ENCODE measurements at places on chromosomes 16 and 17.

GRCh38 chr17:69608808-69609472 is 194.4 kb downstream of the MAP2K6 start:
- DNase-seq, result no peak

DNA sequence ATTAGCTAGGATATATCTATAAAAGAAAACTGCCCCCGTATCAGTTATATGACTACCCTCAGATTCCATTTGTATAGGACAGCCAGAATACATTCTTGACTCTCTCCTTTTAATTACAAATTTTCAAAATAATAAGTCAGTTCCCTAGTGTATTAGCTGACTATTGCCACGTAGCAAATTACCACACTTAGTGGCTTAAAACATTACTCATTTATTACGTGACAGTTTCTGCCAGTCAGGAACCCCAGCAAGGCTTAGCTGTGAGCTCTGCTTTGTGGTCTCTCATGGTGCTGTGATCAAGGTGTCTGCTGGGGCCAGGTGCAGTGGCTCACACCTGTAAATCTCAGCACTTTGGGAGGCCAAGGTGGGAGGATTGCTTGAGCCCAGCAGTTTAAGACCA is 13.9 kb upstream of the SCNN1B start:
- DNase-seq, result no peak

- DNase-seq, result no peak
These were observed 33.8 kb downstream of the ESRP2 start for GRCh38 chr16:68202091-68202519.

DNA sequence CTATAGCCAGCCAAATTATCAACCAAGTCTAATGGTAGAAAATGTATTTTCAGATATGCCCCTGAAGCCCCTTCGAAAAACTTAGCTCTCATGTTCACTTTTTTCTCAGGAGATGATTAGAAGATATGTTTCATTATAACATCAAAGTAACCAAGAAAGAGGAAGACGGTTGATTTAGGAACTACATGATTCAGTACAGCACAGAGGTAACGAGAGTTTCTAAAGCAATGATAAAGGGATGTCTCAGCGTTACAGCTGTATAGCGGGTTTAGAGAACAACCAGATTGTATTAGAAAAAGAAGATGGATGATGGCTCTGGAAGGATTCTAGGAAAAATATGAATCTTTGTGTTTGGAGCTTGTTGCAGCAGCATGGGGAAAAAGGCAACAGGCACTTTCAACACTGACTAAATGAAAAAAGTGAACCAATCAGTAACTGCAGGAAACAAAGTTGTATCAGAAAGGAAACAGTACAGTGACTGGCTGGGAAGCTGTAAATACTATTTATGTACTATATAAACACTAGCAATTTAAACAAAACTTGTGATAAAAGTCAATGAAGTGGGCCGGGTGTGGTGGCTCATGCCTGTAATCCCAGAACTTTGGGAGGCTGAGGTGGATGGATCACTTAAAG is 21.5 kb downstream of the MBTD1 start:
- peak; percentile 53 for DNase-seq

GRCh38 chr16:819336-820043 is 19.0 kb upstream of the GNG13 start:
- peak; percentile 14 for DNase-seq

DNA sequence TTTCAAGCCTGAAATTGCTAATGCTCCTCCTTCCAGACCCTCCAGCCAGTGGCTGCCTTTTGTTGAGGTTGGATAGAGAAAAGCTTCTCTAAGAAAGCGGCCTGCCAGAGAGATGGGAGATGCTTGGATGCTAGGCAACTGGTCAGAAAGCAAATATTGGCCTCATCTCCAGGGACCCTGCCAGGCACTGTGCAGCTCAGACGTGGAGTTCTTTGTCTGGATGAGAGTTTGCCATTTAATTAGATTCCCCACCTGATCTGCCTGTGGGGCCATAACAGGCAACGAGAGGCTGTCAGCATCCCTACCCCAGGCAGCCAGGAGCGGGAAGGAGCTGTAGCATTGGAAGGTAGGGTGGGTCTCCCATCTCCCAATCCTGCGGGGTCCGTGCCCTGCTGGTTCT is 52.7 kb downstream of the ASIC2 start:
- DNase-seq, result no peak

DNA sequence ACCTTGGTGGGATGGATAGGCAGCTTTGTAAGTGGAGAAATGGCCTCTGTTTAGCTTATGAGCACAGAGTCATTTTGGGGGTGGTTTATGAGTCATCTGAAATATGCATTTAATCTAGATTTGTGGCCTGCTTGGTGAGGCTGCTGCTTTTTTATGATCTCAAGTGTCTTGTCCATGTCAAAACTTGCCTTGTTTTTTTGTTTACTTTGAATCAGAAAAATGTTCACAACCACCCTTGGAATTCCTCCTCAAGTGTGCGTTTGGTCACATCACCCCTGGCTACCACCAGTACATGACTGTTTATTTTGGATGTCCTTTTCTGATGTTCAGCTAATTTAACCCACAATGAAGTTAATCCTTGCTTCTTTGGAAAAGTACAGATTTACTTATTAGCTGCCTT is 64.6 kb downstream of the FTO start:
- peak; percentile 85 for DNase-seq

- DNase-seq, result no peak
These were observed 728.8 kb upstream of the RBFOX1 start for GRCh38 chr16:6603780-6604325.

DNA sequence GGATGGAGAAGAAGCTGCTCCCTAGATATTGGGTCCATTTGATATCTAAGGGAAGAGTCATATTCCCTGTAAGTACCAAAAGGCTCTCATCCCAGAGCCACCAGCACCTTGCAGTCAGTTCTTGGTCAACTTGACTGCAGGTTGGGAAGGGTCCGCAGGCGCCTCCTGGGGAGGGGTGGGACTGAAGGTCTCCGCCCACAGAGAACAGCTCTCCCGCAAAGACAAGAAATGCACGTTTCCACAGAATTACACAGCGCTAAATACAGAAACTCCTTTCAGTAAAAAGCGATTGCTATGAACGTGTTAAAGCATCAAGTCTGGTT is 864 bp upstream of the CTCF start:
- no peak for DNase-seq

DNA sequence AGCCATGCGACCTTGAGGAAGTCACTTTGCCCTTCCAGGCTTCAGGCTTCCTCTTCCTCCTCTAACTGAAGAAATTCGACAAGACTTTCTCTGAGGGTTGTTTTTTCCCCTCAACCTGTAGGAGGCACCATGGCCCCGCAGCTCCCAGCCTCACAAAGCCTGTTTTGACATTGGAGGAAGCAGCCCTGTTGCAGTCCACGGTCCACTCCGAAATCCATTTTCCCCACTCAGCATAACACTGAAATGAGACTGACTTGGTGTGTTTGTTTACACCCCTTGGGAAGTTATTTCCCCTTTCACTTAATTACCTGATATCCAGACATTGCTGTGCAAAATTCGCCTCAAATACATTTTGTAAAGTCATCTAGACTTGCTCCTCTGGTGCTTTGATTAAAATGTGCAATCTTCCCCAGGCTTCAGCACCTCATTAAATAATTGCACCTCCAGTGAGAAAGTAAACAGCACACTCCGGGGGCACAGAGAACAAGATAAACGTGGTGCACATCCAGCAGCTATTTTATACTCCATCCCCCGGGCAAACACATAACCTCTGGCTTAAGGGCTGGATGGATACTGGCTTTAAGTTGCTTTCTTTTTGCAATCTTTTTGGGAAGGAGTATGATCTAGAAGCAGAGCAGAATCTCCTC is 41.4 kb upstream of the PIRT start:
- no peak for DNase-seq

DNA sequence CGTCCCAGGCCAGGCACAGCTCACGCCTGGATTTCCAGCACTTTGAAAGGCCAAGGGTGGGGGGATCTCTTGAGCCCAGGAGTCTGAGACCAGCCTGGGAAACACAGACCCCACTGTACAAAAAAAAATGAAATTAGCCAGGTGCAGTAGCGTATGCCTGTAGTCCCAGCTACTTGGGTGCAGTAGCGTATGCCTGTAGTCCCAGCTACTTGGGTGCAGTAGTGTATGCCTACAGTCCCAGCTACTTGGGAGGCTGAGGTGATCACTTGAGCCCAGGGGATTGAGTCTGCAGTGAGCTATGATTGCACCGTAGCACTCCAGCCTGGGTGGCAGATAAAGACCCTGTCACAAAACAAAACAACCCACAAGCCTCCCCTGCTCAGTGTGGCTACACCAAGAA is 27.0 kb upstream of the SLC25A19 start:
- DNase-seq, result no peak

DNA sequence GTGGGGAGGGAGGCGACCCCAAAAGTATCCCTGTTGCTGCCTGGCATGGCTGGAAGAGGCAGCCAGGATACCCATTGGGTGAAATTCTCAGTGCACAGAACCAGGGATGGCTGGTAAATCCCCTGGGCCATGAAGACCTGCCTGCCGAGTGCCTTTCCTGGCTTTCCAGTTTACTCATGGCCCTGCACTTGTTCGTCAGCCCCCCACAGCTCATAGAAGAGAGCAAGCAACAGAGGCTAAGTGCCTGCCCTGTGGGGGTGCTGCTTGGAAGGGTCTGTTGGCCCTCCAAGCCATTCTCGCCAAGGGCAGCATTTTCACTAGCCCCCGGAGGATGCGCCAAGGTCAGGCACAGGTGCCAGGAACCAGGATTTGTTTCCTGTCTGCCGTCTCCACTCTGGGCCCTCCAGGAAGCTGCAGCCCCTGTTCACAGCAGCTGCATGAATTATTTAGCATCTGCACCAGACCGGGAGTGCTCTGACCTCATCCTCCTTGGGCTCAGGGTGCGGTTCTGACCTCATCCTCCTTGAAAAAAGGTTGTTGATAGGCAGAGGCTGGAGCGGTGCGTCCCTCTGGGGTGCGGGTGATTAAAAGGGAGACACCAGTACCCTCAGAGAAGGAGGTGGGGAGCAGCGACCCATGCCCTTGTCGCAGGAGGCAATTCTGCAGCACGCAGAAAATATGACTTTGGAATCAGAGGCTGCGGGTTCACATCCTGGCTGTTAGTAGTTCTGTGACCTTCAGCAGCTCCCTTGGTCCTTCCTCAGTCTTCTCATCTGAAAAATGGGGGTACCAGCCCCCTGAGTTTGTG is 14.2 kb upstream of the CD300A start:
- no peak for DNase-seq

DNA sequence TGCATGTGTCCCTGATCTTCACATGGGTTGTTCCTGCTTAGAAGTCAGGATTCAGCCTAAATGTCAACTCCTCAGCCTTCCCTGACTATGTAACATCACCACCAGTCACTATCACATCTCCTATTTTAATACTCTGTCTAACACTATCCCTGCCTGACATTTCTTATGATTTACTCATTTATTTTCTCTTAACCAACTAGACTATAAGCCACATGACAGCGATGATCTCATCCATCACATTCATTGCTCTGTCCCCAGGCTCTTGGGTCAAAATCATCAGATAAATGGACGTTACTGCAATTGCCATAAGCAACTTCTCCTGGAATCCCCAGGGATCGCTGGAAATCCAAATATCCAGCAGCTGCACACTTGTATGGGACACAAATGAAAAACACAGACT is 15.7 kb downstream of the CDRT4 start:
- DNase-seq, result no peak

DNA sequence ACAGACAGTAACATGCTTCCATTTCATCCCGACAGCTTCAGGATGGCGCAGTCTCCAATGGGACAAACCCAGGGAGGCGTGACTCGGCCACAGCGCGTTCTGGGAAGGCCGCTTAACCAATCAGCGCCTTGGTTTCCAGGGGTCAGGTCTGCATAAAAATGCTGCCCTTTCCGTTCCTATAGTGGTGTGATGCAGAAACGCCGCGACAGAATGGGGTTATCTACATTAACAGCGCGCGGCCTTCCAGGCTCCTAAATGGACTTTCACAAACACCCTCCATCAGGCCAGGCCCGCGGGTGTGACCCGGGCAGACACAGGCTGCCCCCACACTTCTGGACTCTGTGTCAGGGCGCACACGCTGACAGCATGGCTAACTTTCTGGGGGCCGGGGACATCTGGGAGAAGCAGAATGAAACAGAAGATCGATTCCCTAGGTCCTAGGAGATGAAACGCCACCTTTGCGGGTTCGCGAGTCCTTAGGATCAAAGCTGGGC is 792 bp downstream of the TMEM231 start:
- no peak for DNase-seq

- DNase-seq, result no peak
These were observed 5.4 kb upstream of the SLC5A2 start for GRCh38 chr16:31477220-31478216.

GRCh38 chr17:71329310-71330098 is 791.3 kb upstream of the SOX9 start:
- no peak for DNase-seq

GRCh38 chr16:50613281-50613963 is 65.2 kb downstream of the NKD1 start:
- DNase-seq, result no peak

- no peak for DNase-seq
These were observed 11.7 kb upstream of the HEATR6 start for GRCh38 chr17:60090417-60090816.

- DNase-seq, result no peak
These were observed 924 bp downstream of the SMARCD2 start for GRCh38 chr17:63841350-63842172.

GRCh38 chr17:43360739-43361505 is 37.9 kb upstream of the ARL4D start:
- DNase-seq, result peak; percentile 95

DNA sequence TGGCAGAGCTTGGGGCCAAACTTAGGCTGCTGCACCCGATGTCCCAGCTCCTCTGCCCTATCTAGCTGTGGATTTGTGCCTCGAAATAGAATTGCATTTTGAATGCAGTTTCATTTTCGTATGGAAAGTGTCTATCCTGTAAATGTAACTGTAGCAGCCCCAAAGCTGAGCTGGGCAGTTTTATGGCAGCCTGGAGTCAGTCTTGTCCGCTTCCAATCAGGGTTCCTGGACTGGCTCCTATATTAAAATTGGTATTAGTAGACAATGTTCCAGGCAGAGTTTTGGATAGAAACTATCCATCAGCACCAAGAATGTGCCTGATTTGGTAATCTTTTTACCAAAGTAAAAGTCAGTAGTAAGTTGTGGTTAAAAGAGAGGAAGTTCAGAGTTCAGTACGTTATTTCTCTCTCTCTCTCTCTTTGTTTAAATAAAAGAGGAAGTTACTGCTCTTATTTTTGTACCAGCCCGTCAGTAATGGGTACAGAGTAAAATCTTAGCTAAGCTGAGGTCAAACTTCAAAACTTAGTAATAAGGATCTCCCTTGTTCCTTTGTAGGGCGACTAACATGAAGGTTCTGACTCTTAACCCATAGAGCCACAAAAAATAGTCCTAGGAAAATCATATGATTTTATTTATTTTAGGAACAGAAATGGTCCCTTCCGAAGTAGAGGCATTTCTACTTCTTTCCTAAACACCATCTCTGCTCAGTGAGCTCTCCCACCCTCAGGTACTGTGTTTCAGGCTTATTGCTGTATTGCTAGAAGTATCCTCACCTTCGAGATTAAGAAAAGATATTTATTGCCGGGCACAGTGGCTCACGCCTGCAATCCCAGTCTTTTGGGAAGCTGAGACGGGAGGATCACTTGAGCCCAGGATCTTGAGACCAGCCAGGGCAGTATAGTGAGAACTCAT is 28.0 kb downstream of the PRKCB start:
- no peak for DNase-seq

DNA sequence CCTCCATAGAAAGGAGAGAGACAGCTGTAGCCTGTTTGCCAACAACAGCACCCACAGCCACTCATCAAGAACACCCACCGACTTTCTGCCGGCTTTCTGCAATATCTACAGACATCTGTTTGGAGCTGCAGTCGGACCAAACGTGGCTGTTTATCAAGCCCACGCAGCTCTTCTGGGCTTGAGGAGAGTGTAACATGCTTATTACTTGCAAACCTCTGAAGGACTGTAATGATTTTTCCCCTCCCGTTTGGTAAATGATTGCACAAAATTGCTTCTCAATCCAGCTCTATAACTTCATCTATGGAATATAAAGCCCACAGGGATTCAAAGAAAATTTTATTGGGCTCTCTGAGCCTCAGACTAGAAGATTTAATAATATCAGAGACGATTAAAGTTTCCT is 100.5 kb downstream of the VAT1L start:
- DNase-seq, result no peak

All from T-helper 2 cell (primary cell).